Activated CD4-positive, alpha-beta T cell treated with anti-CD3 and anti-CD28 coated beads, Interleukin-2, Interleukin-4, amounts not matched to agents 100 ng/mL and 50 ng/mL, durations not matched to agents 16 hours and 8 hours (primary cell): ENCODE measurements at places on chromosomes 7 and 10.

- no peak for DNase-seq
Observed at GRCh38 chr7:119571666-119572065, 701.3 kb upstream of the KCND2 start.

GRCh38 chr7:11469028-11469745 is 362.8 kb downstream of the THSD7A start:
- DNase-seq, result no peak

DNA sequence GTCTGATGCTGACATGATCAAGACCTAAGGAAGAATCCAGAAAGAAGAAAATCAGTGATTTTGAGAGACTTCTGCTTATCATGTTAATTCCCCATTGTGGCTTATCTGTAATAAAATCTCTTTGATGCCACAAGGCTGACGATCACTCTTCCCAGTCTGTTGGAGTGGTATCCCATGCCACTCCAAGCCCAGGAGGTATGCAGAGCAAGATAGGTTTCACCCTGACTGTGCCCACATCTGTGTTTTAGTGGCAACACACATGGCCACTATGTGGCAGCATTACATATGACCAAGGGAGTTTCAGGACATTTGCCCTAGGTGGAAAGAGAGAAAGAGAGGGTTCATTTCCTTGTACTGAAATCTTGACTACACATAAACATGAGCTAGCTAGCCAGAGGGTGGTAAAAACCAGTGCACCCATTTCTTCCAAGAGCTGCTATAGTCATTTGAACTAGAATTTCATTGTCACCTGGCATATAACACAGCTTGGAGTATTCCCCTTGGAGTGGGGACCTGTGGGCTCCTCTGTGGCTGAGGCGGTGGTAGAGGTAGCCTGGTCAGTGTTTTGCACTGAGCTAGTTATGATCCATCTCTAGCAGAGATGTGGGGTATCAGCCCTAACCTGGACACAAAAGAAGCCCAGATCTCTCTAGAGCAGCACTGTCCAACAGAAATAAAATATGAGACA is 20.8 kb downstream of the LAMB4 start:
- DNase-seq, result no peak

DNA sequence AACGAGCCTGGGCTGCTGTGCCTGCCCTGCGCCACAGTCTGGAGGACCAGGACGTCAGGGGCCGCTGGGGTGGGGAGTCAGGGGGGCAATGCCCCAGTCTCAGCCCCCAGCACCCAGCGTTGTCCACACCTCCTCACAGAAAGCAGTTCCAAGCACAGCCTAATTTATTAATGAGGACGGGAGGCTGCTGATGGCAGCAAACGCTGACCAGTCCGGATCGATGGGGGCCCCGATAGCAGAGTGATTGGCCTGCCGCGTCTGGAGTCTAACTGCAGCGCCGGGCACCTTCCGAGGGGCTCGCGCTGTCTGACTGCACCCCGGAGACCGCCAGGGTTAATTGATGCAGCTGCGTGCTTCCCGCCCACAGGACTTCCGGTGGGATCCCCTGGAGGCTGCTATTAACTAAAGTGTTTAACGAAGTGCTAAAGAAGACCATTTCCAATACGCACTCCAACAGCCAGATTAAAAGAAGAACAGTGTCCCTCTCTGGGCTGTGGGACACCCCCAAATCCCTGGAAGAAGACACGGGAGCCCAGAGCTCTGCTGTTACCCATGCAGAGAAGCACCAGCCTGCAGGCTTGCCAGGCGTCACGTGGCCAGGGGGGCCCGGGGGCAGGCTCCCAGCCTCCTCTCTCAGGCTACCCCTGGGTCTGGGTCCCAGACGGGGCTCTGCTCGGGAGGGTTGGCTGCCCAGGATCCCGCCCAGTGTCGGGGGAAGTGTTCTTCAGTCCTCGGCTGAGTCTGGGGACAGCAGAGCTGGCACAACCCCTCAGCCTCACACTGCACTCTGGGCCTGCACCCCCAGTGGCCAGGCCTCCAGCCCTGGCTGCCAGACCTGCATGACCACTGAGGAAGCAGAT is 63.8 kb downstream of the MICALL2 start:
- DNase-seq, result no peak

DNA sequence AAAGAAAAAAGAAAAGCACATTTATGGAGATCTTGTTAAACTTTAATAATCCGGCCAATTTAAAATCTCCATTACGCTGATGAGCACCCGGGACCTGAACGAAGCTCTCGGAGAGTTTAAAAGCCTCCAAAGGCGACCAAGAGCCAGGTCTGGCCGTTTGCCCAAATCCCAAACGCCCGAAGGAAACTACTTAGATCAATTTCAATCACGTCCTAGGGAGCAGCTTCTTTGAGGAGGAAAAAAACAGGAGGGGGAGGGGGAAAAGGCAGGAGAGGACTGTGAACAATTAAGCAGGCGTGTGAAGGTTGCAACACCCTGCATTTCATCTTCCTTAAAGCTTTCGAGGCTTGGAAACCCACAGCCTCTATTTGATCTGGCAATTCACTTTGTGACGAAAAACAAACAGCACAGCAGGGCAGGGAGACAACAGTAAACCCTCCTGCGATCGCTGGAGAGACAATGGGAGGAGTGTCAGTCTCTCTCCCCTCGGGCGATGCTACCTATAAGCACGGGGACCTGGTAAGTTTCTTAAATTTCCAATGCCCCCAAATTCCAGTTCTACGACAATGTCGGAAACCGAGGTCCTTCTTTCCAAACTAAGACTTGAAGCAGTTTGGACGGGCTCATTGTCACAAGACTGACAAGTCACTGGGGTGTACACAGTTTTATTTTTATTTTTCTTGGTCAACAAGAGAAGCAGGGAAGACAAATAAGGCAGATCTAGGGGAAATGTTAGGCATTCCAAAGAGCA is 1.2 kb downstream of the KLF6 start:
- no peak for DNase-seq

DNA sequence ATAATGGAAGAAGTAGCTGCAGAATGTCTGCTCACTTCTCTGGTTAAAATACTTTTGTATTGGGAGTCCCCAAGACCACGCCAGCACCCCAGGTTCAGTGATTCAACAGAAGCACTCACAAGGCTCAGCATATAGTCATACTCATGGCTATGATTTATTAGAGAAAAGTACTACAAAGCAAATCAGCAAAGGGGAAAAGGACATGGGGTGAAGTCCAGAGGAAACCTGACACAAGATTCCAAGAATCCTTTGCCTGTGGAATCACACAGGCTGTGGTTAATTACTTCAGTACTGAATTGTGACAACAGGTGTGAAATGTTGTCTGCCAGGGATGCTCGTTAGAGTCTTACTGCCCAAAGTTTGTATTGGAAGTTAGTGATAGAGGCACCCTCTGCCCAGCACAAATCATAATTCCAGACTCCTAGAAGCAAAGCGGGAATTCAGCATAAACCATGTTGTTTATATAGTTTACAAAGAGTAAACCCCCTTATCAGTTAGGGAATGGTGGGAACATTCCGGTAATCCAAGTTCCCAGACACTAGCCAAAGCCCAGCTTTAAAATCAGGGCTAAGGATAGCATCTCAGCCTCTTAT is 79.4 kb downstream of the HYCC1 start:
- no peak for DNase-seq

GRCh38 chr10:24465124-24465874 is 256.4 kb downstream of the KIAA1217 start:
- DNase-seq, result no peak

GRCh38 chr7:5426226-5426475 is 2.5 kb upstream of the TNRC18 start:
- DNase-seq, result no peak

GRCh38 chr7:121428855-121429489 is 32.9 kb upstream of the FAM3C start:
- no peak for DNase-seq

DNA sequence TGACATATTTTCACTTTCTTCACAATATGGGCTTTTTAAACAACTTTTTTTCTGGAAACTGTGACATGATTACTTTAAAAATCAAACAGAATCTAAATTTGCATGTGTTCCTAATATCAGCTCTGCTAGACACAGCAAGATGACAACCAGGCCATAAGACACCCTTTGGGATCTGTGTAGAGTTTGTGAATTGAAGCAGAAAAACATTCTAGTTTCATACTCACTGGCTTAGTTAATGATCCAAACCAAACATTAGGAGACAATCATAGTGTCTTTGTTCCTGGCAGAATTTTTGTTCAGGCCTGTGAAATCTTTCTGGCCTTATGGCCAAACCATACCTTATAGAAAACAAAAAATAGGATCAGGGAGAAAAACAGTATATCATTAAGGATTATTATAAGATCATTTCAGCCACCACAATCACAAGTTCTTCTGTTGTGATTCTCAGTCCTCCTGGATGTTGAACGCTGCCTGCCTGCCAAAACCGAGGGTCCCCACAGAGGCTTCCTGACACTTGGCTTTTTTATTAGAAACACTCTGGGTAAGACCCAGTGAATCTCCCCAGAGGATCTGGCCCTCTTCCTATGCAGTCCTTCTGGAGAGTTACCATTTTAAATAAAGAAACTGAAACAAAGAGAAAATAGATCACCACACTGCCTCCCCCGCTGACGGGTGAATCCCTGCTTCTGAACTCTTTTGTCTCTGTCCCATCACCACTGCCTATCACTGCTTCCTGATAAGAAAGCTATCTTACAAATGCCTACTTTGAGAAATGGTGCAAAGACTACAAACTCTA is 79.2 kb upstream of the PPP1R3C start:
- DNase-seq, result no peak

DNA sequence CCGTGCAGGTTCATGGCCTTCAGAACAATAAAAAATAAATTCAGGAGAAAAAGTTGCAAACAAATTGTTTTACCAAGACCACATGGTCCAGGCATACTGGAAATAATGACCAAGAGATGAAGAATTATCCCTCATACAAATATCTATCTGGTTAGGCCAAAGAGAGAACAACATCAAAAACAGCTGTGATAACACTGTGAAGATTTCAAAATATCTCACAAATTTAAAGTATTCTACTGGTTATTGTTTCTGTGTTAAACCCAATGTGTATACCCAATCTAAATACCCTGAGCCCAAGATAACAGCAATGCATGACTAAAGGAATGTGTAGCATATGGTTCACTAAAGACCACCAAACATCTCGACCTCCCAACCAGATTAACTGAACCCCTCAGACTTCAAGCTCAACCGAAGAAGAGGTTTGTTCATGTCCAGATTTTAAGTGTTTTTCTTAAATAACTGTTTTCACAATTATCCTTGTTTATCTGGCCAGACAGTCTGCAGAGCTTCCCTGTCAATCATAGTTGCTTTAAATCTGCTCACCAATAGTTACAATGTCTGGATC is 10.9 kb downstream of the OR9A2 start:
- DNase-seq, result no peak

DNA sequence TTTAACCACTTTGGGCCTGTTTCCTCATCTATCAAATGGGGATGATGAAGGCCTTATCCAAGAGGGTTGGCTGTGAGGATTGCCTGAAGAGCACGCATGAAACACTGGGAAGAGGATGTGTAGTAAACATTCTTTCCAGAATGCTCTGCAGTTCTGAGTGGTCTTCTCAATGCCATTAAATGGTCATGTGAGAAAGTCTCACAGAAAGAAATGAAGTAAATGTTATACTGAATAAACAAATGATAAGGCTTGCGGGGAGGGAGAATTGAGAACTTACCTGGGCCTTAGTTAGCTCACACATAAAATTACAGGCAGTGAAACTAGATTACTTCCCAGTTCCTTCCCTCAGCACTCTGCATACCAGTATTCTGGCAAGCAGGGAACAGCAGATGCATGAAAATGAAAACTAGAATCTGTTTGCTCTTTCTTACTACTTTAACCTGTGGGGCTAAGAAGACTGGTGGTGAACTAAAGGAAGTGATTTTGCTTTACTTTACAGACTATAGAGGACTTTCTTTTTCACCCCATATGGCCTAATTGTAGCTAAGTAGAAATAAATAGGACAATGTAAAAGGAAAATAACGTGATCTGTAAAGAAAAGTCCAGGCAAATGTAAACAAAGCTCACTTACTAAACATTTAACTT is 135.3 kb upstream of the CCDC6 start:
- DNase-seq, result no peak

- no peak for DNase-seq
Observed at GRCh38 chr10:36759141-36759805, 366.1 kb upstream of the ANKRD30A start.

- no peak for DNase-seq
Observed at GRCh38 chr7:158763454-158764033, 58.9 kb upstream of the NCAPG2 start.

DNA sequence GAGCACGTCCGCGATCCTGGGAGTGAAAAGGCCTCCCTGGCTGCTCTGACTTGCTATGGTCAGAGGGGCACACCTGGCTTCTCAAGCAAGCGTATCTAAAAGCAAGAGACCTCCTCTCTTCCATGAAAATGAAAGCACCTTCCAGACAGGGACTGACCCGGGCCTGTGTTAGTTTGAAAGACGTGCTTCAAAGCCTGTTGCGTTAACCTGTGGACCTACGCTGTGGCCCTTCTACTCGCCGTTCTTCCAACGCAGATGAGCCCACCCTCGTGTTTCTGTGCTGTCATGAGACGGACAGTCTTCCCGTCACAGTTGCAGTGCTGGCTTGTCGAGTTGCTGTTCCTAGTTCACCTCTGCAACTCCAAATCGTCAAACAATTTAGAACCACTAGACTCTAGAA is 15.5 kb upstream of the GDI2 start:
- DNase-seq, result no peak

DNA sequence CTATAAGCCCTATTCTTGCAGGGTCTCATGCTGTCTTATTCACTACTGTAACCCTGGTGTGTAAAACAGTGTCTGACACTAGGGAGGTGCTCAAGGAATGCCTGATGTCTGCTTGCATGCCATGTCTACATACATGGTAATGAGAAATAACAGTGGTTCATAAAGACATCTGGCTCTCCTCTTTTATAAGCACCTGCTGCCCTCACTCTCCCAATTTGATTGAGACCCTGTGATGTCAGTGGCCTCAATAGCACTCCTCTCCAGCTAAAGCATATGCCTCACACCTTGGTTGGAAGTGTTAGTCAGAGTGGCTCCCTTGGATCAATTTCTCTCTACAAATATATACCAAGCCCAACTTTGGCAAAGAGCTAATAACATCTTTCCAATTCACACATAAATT is 30.6 kb downstream of the ANK3 start:
- no peak for DNase-seq

DNA sequence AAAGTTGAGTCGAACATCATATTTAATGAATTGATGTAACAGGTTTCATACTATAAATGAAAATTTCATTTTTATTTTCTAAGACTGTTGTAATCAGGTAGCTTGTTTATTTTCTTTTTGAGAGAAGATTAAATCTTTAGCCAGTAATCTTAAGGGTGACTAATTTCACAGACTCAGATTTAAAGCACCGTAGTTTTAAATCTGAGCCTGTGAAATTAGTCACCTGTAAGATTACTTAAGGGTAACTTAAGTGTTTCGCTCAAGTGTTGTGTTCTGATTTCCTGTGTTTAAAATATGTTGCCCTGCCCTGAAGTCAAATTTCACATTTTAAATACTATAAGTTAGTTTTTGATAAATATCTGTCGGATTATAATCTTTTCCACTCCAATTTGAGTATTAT is 35.8 kb upstream of the TMEM236 start:
- no peak for DNase-seq
